ENCODE measurements at places on chromosomes 6 and 20. TPM values are rescaled to one million over a fixed set of nuclear protein-coding genes. Genes with fewer than 3 reads are reported as not detected.

GRCh38 chr6:111724039-111724438 lies 118.4 kb upstream of the TRAF3IP2 start:
- no peak for DNase-seq

FOXQ1 gene
- total RNA-seq = not detected

DNA sequence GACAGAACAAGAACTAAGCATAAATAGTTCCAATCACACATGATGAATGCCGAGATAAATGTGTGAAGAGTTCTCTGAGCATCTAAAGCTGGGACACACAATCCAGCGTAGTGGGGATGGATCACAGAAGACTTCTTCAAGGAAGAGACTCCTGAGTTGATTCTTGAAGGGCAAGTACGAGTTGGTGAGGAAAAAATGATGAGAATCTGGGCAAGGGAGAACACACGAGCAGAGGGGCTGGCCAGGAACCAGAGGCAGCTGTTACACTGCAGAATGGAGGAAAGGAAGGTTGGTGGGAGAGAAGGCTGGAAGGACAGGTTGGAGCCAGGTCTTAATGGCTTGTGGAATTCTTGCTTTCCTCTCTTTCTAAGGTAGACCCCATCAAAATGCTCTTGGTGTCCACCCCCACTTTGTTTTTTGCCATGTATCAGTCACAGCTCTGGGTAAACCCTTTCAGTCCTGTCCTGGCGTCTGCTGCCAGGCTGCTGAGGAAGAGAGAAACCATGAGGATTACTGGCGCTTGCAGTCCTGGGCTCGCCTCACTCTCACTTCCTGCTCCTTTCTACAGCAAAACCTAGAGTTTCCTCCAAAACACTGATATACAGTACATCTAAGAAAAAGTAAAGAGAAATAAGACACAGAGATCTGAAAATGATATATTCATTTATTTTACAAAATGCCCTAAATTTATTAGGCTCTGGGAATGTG lies 127.6 kb upstream of the FAM184A start:
- no peak for DNase-seq

GRCh38 chr6:99338188-99338587 lies 11.3 kb downstream of the FAXC start:
- DNase-seq = no peak

DNA sequence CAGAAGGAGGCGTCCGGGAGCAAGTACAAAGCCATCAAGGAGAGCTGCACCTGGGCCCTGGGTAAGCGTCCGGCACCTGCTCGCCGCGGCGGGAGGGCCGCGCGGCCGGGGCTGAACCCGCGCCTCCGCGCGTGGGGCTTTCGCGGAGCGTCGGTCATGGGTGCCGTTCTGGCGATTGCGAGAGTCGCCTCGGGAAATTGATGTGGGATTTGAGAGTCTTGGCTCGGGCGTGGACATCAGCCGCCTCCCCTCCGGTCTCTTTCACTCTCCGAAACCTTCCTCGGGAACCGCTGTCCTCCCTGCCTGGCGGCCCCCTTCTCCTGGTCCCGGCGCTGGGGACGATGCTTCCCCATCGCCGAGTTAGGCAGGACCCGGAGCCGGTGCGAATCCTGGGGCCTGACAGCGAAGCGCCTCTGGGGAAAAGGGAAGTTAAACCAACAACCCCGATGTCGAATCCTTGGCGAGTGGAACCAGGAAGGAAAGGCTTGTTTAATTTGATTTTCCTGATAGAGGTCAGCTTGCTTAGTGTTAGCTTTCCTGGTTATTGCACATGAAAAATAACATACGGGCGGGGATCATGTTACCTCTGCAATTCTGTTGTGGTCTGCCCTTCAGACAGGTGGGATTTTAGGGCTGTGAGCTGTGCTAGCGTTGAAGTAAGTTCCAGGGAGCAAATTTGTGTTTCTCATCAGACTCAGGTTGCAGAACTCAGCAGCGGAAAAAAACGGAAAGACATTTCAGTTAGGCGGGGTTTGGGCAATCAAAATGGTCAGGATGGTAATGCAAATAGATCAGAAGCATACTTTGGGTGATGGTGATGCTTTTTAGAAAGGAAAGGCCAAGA lies 594 bp downstream of the ARFGEF3 start:
- no peak for DNase-seq

GRCh38 chr6:85417336-85417735 lies 32.5 kb upstream of the NT5E start:
- no peak for DNase-seq

- DNase-seq = no peak
These were observed 1.3 kb downstream of the CARMIL1 start for GRCh38 chr6:25280344-25281074.

DNA sequence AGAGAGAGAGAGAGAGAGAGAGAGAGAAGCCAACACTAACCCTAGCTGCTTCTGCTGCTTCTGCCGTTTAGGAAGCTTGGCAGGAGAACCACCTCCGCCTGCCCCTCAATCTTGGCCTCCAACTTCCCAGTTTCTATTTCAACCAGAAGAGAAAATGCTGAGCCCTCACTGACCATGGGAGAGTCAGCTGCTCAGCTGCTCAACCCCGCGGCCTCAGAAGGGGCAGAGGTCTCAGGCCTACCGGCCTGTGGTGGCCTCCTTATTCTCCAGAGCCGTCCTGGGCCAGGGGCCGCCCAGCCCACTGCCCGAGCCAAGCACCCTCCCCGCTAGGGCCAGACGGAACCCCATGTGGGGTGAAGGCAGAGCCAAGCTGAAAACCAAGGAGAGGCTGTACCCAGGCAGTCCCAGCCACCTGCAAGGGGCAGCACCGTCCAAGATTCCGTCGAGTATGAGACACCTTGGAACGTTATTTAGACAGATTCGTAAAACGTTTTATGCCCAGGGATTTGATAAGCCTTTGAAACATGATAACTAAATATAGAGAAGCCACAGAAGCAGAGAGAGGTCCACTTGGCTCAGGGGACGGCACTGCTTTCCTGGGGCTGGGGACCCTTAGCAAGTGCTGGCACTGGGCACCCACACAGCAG lies 116.6 kb downstream of the DLL1 start:
- peak; percentile 68 for DNase-seq
